ENCODE measurements at places on chromosomes 2 and 18.

GRCh38 chr2:231931481-231931915, 5.3 kb upstream of the NPPC start:
- DNase-seq, result peak; percentile 3

DNA sequence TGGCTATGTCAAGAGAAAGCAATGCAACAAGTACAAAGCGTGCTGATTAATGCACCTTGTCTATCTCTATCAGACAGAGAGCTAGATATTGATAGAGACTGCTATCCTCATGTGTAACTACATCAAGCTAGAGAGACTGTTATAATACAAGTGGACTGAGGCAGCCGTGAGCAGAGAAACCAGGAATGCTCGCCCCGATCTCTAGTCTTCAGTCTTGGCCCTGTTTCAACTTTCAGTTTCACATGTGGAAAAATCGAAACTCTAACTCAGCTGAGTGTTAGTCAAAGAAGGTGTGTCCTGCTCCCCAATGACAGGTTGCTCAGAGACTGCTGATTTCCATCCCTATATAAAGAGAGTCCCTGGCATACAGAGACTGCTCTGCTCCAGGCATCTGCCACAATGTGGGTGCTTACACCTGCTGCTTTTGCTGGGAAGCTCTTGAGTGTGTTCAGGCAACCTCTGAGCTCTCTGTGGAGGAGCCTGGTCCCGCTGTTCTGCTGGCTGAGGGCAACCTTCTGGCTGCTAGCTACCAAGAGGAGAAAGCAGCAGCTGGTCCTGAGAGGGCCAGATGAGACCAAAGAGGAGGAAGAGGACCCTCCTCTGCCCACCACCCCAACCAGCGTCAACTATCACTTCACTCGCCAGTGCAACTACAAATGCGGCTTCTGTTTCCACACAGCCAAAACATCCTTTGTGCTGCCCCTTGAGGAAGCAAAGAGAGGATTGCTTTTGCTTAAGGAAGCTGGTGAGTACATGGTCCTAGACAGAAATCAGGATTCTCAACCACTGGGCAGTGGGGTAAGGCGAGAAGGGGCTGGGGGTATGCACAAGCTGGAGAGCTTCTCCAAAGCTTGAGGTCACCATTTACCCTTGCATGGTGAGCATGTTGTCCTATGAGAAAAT, at the start of gene RSAD2:
Gene RSAD2 (plus strand): TSS at position 376 of the 903 bp plus-strand sequence. CDS start 24 bp downstream, at position 400.
- DNase-seq, result peak; percentile 59

GRCh38 chr2:68774569-68775271, 40.1 kb downstream of the ARHGAP25 start:
- no peak for DNase-seq

- DNase-seq, result no peak
Measured at GRCh38 chr2:100008956-100009355, 133.4 kb downstream of the AFF3 start.

GRCh38 chr2:235502336-235502735, 8.5 kb downstream of the AGAP1 start:
- no peak for DNase-seq

DNA sequence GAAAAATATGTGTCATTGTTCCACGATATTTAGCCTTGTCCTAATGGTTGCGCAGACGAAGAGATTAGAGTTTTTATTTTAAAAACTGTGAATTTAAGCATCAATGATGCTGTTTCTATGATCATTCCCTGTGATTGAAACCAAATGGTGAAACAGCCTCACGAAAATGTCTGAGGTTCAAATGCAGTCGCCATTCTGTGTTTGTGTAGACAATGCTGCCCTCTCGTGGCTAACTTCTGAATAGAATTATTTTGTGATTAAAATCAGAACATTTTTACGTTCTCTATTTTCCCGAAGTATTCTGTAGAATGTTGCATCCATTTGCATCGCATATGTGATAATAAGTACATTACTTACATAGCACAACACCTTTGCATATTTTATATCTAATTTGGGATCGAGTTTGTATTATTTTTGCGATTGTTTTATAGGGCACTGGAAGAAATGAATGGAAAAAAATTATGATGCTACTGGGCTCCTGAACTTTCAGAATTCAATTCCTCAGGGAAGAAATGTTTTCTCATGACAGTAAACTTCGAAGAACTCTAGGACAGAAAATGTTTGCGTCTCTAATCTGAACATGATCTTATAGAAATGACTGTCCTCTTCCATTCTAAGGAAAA, 54.8 kb upstream of the CREB1 start:
- no peak for DNase-seq
